ENCODE measurements at places on chromosomes 12 and 14.

DNA sequence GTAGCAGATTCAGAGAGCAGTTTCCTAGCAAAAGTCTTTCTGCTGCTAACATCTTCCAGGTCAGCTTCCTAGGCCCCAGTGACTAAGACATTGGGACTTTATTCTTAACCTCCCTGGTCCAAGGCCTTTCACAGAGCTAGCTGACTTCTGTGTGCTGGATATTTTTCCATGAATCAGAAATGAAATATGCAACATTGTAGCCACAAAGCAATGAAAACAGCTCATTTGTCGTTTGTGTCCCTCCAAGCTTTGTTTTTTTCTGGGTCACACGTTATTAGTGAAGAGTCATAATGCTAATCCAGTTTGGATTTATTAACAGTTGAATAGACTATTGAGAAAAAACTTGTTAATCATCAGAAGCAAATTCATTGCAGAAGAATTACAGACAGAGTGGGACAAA, 82.4 kb downstream of the ARF6 start:
- peak; percentile 90 for DNase-seq

GRCh38 chr12:87704374-87704773, 324.8 kb downstream of the C12orf50 start:
- DNase-seq, result no peak

DNA sequence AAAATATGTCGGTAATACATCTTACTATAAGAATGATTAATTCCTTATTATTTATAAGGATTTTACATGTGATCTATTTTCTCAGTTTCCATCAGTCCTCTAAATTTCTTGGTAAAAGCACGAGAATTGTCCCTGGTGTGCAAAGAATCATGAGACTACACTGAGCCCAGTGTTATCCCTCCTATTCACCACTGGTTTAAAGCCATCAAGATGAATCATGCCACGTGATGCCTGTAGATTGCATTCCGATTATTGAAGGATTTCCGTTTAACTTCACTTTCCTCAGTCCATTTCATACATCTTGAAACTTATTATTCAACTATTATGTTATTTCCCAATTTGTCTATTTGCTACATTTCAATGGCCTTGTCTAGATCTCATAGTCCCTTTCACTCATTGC, 601.9 kb downstream of the GALC start:
- no peak for DNase-seq

DNA sequence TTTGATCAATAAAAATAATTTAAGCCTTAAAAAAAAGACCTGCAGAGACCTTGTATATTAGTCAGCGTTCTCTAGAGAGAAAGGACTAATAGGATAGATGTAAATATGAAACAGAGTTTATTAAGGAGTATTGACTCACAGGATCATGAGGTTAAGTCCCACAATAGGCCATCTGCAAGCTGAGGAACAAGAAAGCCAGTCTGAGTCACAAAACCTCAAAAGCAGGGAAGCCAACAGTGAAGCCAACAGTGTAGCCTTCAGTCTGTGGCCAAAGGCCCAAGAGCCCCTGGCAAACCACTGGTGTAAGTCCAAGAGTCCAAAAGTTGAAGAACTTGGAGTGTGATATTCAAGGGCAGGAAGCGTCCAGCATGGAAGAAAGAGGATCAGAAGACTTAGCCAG, 66.3 kb downstream of the TBX5 start:
- peak; percentile 47 for DNase-seq

- no peak for DNase-seq
Measured at GRCh38 chr14:81942071-81942470, 408.4 kb upstream of the SEL1L start.

DNA sequence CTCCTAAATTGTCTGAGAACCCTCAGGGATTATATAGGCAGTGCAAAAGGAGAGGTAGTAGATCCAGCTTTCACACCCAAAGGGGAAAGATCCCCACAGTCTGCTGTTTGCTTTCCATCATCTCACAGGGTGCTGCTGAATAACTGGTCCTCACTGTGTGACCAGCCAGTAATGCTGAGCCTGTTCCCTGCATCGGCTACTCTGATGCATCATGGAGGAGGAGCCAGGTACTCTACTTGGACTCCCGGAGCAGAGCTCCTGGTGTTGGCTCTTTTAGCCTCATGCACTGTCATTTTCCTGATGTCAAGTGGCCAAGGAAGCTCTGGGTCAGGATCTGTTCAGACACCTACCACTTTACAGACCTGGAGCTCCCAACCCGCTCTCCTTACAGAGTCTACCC, 127.4 kb upstream of the ATF1 start:
- DNase-seq, result no peak

- peak; percentile 51 for DNase-seq
Measured at GRCh38 chr12:3304436-3305165, 186.4 kb upstream of the PRMT8 start.

Measured in fibroblast of the aortic adventitia (primary cell).